Activated CD8-positive, alpha-beta T cell treated with anti-CD3 and anti-CD28 coated beads for 36 hours (primary cell): ENCODE measurements at places on chromosomes 7 and 10. TPM values are rescaled to one million over a fixed set of nuclear protein-coding genes. Genes with fewer than 3 reads are reported as not detected.

Gene SGMS1
- 10.6 TPM for total RNA-seq

Gene UCN3
- total RNA-seq = not detected

Gene SPAM1
- total RNA-seq = not detected

Gene OPN4
- not detected for total RNA-seq

Gene CDC14C
- not detected for total RNA-seq

Gene SPDYE6
- total RNA-seq = not detected

Gene SLC13A1
- total RNA-seq = not detected

Gene MCM10
- total RNA-seq = 65.4 TPM

Gene CLCN1
- total RNA-seq = not detected

Gene ZDHHC16
- total RNA-seq = 23.8 TPM

Gene NUDT13
- 2.4 TPM for total RNA-seq

Gene IQUB
- not detected for total RNA-seq

Gene NYAP1
- total RNA-seq = 0.32 TPM

Gene MMD2
- total RNA-seq = not detected

Gene ODAD2
- total RNA-seq = 0.40 TPM

Gene ETV1
- total RNA-seq = 0.18 TPM

Gene SUPV3L1
- 37.6 TPM for total RNA-seq

Gene FAM20C
- 1.1 TPM for total RNA-seq

Gene CACNB2
- not detected for total RNA-seq

Gene NPS
- total RNA-seq = not detected

Gene RSU1
- total RNA-seq = 42.4 TPM
